ENCODE measurements at places on chromosomes 4 and X.

GRCh38 chr4:80507507-80507906 lies 172.0 kb downstream of the CFAP299 start:
- no peak for DNase-seq

DNA sequence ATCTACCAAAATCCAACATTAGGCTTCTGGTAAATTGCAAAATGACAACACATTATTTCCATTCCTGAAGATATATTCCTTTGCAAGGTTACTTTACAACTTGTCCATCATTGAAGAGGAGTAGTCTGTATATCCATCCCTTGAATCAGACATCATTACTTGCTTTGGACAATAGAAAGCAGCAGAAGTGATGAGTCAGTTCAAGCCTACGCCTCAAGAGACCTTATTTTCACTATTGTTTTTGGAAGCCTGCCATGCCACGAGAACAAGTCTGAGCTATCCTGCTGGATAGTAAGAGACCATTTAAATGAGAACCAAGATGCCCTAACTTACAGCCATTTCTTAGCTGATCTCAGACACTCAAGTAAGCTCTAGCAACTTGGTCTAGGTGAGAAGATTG lies 246.0 kb upstream of the HHIP start:
- no peak for DNase-seq

DNA sequence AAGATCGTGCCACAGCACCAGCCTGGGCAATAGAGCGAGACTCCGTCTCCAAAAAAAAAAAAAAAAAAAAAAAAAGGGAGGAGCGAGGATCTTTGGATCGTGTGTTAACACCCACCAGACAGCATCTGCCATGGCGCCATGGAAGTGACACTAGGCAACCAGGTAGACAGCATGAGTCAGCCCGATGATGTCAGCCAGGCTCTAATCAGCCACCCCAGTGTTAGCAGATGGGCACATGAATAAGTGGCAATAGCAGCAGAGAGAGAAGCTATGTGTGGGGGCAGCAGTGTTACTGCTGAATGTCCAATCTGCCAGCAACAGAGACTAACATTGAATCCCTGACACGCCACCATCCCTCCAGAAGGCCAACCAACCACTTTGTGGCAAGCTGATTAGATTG lies 6.6 kb downstream of the SYN1 start:
- DNase-seq: no peak

DNA sequence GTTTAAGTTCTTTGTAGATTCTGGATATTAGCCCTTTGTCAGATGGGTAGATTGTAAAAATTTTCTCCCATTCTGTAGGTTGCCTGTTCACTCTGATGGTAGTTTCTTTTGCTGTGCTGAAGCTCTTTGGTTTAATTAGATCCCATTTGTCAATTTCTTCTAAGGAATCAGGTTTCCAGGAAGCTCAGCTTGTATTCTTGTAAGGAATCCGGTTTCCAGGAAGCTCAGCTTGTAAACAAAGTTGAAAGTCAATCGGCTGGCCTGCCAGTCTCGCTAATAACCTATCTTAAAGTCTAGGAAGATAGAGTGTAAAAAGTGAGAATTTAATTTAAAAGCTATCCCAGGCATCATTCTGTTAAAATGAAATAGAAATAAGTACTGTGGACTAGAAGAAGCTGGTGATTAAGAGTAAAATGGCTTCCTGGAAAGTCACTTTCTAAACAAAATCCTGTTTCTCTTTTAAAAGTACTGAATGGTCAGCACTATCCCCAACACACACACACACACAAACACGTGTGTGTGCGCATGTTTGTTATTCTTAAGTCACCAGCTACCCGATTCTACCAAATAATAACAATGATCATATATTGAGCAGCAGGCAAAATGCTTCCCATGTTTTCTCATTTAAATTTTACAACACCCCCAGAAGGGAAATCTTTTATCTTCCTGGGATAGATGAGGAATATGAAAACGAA lies 171.7 kb downstream of the PAPSS1 start:
- DNase-seq: no peak

DNA sequence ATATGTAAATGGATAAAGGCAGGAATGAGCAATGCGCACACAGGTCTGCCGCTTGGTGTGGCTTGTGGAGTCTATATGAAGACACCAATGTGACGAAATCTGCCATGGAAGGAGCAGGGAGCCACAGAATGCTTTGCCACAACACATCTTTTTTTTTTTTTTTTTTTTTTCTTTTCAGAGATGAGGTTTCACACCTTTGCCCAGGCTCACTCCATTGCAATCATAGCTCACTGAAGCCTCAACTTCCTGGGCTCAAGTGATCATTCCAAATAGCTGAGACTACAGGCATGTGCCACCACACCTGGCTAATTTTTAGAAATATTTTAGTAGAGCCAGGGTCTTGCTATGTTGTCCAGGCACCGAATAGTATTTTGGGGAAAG lies 17.4 kb upstream of the SLC34A2 start:
- DNase-seq: no peak

DNA sequence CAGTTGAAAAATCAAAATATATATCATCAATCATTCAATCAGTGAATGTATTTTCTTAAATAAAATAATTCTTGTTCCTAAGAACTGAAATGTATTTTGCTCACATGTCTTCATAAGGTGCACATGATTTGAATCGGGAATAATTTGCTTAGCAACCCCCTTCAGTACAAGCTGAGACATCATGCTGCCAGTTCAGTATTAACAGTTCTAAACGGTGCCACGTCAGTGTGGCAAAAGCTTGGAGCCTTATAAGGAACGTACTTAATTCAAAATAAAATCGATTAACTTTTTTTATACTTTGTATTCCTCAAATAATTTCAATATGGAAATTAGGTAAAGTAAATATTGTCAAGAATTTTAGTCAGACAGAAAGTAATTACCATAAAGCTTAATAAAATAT lies 287.9 kb downstream of the CCSER1 start:
- no peak for DNase-seq

- DNase-seq: no peak
These were observed 52.8 kb downstream of the APOO start for GRCh38 chrX:23854945-23855344.

DNA sequence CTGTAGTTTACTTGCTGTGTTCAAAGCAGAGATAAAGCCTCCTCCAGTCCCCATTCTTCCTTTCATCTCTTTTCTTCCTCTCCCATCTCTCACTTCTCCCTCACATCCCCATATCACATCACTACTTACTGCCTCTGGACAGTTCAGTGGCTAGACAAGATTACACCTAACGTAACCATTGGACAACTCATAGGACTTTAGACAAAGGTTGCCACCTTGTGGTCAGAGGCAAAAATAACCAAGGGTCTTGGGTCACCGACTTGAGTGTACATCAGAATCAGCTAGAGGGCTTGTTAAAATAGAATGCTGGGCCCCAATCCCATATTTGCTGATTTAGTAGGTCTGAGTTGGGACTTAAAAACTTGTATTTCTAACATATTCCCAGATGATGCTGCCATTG lies 109.3 kb upstream of the DGKK start:
- peak; percentile 32 for DNase-seq

DNA sequence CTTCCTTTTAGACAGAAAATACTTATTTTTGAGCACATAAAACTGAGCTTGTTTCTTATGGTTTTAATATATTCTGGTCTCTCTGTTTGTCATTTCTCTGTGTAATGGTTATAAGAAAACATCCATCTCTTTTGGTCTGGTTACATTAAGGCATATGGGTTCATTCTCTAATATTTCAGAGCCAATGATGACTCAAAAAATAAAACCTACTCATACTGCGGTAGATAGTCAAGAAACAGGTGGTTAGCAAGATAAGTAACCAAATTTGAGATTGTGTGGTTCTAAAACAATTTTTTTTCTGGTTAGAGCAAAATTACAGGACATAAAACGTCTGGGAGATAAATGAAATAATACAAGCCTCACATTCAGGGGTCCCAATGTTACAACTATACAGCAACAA lies 654.5 kb downstream of the STIM2 start:
- DNase-seq: no peak

- DNase-seq: peak; percentile 50
These were observed 25.8 kb downstream of the ADRA2C start for GRCh38 chr4:3791910-3792542.

GRCh38 chr4:1754336-1754735 lies 33.0 kb downstream of the TACC3 start:
- no peak for DNase-seq

- DNase-seq: no peak
These were observed 987 bp downstream of the FREM3 start for GRCh38 chr4:143699331-143700045.

GRCh38 chr4:114857831-114858230 lies 255.6 kb downstream of the NDST4 start:
- no peak for DNase-seq

- peak; percentile 38 for DNase-seq
These were observed 29.2 kb downstream of the HTT-AS start for GRCh38 chr4:3044870-3045819.

GRCh38 chr4:64940698-64941097 lies 531.4 kb upstream of the TECRL start:
- no peak for DNase-seq

- no peak for DNase-seq
These were observed 2.7 kb downstream of the HAND2 start for GRCh38 chr4:173527103-173527891.

DNA sequence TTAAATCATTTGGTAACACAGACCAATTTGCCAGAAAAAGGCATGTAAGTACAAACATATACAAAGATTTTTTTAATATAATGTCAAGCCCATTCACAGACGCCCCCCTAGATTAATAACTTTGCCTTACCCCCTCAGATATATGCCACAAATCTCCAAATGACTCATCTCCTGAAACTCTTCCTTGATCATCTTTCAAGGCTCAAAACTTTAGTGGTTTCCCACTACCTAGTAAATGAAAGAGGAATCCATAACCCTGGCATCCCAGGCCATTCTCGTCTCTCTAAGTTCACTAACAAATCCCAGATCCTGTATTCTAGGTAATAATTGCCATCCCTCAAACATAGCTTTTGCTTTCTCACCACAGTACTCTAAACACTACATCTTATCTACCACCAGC lies 61.9 kb downstream of the PRSS12 start:
- DNase-seq: no peak

GRCh38 chrX:113275804-113276203 lies 435.2 kb upstream of the AMOT start:
- DNase-seq: no peak

DNA sequence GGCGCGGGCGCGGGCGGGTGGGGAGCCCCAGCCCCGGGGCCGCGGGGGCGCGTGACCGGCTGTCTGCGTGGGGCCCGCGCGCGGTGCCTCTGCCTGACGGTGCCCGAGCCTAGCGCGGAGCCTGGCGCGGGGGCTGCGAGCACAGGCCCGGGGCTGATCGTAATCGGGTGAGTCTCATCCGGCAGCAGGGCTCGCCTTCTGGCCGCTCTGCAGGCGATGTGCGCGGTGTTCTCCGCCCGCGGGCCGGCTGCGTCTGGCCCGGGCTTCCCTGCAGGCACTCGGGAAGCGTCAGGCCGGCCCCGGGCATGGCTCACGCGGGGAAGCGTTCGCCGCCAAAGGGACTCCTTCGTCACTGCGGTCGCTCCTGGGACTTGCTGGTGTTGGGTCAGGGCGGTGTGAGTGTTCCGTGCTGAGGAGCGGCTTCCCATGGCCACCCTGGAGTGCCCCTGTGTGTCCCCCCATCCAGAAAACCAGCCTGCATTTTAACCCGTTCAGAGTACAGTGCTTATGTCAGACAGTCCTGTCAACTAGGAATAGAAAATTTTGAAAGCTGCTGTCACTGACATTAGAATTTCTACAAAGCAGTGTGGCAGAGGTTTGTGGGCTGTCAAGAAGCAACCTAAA lies 40.6 kb downstream of the FAM149A start:
- peak; percentile 32 for DNase-seq

DNA sequence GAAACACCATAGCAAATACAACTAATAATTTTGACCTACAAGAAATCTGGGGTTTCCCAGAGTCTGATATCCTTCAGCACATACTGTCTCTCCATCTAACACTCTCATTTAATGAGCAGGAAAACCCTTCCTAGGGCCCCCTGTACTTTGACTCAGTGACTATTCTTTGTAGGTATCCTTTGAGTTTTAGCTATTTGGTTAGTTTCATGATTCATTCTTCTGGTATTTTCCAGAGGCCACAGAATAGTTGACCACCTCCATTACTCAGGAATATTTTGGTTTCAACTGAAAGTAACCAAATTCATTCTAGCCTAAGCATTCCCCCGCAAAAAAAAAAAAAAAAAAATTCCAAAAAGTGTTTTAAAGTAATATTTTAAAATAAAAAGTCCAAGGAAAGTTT lies 140.0 kb downstream of the IDS start:
- DNase-seq: no peak

GRCh38 chr4:10747186-10747585 lies 62.6 kb upstream of the CLNK start:
- DNase-seq: no peak

DNA sequence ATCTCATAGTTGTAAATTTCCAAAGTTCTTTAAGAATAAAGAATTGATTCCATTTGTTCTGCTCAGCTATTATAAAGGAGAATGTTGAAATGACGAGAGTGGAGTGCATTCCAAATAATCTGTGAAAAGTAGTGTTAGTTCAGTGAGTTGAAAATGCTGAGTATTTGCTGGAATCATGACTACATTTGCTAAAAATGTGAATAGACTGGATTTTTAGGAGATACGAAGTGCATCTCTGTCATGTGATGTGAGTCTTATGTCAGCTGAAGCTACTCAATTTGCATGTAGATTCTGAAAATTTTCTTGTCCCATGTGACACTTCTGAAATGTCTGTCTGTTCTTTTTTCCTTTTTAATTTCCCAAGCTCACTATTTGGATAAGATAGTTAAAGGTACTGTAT lies 206.0 kb downstream of the DCTD start:
- DNase-seq: no peak

DNA sequence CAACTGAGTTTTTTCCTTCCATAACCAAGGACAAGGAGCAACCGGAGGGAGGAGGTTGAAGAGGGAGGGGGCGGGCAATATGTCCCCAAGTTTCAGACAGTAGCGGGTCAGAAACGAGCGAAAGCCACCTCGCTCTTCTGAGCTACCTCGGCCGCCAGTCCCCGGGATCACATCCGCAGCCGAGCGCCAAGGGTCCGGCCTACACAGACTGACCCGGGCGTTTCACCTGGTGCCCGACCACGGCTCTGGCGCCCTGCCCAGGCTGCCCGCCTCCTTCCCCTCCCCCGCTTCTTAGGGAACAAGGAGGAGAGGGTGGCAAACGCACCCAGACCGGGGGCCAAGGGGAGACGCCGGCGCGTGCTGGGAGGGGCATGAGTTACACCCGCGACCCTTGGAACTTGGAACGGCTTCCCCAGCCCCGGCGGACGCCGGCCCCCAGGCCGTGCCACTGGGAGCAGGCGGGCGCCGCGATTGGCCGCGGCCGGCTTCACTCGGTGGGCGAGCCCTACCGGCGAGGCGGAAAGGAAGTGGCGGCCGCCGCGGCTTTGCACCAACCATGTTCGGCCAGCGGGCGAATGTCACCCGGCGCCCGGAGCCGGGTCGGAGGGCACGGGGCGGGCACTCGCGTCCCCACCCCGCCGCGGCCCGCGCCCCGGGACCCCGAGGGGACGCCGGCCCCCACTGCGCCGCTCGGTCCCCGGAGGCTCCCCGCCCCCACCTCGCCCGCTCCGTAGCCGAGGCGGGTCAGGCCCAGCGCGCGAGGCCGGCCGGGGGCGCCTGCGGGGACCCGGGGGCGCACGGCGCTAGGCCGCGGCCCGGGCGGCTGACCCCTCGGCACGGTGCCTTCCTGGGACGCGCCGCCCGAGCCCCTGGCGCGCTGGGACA lies 1.5 kb downstream of the IRF2 start:
- DNase-seq: peak; percentile 92

Data from colonic mucosa (tissue), 4 donors.